HL-60 (cell line): ENCODE measurements at places on chromosomes 5 and 9.

DNA sequence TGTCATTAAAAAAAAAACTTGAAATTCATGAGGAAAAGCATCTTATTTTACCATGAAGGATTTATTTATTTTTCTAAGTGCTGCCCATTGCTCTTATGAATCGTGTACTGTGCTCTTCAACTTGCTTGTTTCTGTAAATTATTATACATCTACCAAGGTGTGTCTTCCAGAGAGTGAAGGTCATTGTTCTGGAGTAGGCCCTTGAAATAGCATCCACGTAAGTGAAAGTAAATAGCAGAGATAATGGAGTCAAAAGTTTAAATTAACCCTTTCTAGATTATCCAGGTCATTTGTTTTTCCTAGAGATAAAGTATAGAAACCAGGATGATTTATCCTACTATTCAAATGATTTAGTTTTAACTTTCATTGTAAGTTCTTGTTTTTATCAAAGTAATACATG, 473.1 kb downstream of the DIRAS2 start:
- DNase-seq: no peak

DNA sequence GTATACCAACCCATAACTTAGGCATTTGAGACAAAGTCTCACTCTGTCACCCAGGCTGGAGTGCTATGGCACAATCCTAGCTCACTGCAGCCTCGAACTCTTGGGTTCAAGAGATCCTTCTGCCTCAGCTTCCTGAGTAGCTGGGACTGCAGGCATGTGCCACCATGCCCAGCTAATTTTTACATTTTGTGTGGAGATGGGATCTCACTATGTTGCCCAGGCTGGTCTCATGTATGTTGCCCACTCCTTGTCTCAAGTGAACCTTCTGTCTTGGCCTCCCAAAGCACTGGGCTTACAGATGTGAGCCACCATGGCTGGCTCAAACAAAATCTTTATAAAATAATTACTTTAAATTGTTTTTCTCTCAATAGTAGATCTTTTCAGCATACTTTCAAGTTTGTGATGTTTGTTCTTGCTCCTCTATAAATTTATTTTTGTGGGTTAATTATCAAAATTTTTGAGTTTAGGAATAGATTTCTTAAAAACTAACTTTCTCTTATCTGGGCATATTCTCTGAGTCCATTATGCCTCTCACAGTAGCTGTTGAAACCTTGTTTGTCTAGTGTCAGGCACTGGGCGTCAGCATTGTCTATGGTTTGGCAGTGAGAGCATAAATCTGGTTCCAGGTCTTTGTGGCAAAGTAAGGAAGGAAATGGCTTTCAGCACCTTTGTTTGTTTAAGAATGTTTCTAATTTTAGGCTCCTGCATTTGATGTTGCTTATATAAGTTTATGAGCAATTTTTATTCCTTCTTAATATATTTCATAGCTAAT, 38.7 kb downstream of the NLN start:
- no peak for DNase-seq

GRCh38 chr5:17383526-17383925, 114.5 kb upstream of the TAF11L2 start:
- no peak for DNase-seq

DNA sequence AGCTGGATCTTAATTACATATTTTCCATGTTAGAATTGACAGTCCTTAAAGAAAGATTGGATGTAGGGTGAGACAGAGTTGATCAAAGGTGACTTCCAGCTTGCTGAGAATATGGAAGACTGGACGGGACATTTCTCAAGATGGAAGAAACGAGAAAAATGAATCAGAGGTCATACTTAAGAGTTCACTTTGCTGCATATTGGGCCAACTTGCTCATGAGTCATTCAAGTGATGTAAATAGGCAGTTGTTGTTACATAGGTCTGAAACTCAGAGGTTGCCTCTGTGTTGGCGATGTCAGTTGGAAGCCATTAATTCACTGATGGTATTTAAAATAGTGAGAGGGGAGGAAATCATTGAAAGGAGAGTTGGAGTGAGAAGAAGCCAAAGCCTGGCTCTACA, 132.8 kb downstream of the CD180 start:
- no peak for DNase-seq

DNA sequence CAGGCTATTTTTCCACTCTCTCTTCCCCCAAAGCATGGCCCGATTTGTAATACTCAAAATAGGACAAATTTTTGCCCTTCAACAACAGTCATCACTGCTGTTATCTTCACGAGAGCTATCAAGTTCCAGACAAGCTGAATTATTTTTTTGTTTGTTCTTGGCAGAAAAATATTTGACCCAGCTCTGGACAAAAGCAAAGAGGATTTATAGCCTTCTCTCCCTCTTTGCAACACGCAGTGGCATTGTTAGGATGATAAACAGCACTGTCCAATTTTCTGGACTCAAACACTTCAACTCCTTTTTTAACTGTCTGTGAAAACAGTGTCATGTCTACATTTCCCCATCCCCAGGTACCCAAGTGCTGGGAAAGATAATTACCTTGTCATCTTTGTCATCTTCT, 160.3 kb downstream of the SLF1 start:
- no peak for DNase-seq

DNA sequence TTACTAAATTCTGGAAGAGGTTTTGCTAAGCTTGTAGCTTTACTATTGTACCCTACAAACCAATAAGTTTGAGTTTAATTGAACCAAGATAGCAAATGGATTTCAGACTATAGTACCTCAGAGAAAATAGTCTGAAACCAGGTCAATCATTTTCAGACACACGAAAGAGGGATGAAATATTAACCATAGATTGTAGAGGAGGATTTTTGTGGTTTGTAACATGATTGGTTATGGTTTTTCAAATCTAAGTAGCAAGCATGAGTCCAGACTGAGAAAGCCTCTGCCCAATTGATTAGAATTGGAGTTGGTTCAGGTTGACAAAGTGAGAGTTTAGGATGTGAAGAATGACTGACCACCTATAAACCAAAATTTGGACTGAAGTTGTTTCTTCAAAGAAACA, 562.7 kb upstream of the DMAC1 start:
- DNase-seq: no peak

- DNase-seq: no peak
Observed at GRCh38 chr5:151651997-151652645, 34.6 kb downstream of the SPARC start.

- no peak for DNase-seq
Observed at GRCh38 chr5:6333182-6333905, 45.0 kb downstream of the MED10 start.

DNA sequence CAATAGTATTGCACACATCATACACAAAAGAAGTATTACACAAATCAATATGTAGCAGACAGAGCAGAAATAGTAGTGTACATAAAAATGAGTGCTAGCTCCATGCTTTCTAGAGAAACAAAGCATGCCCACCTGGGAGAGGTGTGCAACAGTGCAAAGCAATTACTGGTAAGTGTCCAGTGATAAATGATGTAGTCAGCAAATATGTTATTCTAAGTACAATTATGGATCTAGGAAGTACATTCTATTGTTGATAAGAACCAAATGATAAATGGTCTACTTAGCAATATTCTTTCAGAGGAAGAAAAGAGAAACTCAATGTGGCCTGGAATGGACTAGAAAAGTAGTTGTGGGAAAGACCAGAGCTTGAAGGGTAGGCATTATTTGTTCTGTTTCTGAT, 188.6 kb downstream of the HINT1 start:
- no peak for DNase-seq

GRCh38 chr5:94335936-94336335, 282.5 kb downstream of the KIAA0825 start:
- DNase-seq: no peak

GRCh38 chr5:179840766-179841165, 17.9 kb downstream of the MRNIP start:
- no peak for DNase-seq

- DNase-seq: no peak
Observed at GRCh38 chr5:67900514-67900913, 315.0 kb upstream of the PIK3R1 start.

GRCh38 chr9:105485131-105485530, 37.3 kb downstream of the FSD1L start:
- DNase-seq: no peak

GRCh38 chr9:36138901-36139300, 2.4 kb downstream of the GLIPR2 start:
- no peak for DNase-seq

GRCh38 chr9:132036521-132036920, 43.1 kb downstream of the MED27 start:
- DNase-seq: no peak

GRCh38 chr5:171914726-171915338, 91.6 kb downstream of the FBXW11 start:
- no peak for DNase-seq

GRCh38 chr5:180012316-180012715, 59.2 kb downstream of the RNF130 start:
- DNase-seq: no peak
